ENCODE measurements at places on chromosomes 6 and 20.

DNA sequence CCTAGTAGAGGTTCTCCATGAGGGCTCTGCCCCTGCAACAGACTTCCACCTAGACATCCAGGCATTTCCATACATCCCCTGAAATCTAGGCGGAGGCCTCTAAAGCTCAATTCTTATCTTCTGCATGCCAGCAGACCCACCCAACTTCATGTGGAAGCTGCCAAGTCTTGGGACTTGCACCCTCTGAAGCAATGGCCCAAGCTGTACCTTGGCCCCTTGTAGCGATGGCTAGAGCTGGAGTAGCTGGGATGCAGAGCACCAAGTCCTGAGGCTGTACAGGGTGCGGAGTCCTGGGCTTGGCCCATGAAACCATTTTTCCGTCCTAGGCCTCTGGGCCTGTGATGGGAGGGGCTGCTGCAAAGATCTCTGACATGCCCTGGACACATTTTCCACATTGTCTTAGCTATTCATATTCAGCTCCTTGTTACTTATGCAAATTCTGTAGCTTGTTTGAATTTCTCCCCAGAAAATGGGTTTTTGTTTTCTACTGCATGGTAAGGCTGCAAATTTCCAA, 17.4 kb upstream of the ELOVL5 start:
- no peak for DNase-seq

DNA sequence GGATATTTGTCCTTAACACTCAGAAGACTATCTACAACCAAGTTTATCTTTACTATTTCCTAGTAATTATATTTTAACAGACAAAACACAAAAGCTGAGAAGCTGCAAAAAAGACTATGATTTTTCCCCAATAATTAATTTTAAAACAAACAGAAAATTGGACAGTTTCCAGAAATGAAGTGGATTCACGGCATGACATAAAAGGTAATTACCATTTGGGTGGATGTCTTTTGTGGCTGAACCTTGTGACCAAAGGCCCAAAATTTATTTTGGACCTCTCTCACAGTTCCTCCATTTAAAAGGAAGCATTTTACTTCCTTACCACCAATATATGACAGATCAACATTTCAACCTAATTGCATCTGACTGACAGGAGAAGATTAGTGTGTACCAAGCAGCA, 90.2 kb downstream of the GMDS start:
- DNase-seq, result peak; percentile 57

- DNase-seq, result no peak
Observed at GRCh38 chr6:16380220-16380809, 141.9 kb downstream of the GMPR start.

DNA sequence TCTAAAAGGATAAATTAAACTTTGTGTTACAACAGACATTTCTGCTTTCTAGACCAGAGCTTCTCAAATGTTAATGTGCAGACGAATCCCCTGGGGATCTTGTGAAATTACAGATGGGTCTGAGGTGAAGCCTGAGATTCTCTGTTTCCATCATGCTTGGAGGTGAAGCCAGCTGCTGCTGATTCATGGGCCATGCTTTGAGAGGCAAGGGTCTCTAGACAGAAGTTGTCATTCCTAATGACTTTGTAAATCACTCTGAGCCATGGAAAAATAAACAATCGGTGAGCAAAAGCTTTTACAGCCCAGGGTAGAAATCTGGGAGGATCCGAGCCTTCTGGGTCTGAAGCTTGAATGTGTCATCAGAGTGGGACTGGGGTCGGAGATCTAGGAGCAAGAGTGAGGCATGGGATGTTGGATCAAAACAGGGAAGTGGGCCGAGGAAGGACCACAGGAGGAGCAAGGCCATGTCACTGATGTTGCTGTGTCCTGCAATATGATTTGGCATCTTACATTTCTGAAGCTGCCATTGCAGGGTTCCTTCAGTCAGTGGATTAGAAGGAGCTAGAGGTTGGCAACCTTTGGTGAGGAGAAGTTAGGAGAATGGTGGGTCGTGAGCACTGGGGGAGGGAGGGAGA, 77.3 kb downstream of the TRMT11 start:
- no peak for DNase-seq

GRCh38 chr6:37371154-37372083, 17.6 kb downstream of the RNF8 start:
- DNase-seq, result peak; percentile 43

All from NCI-H1417 treated with DMSO at 0.1 percent for 48 hours (cell line).